ENCODE measurements at places on chromosomes 1 and 21. TPM values are rescaled to one million over a fixed set of nuclear protein-coding genes. Genes with fewer than 3 reads are reported as not detected.

ELOVL1 gene
- 68.1 TPM for polyA plus RNA-seq

PRUNE1 gene
- polyA plus RNA-seq = 42.8 TPM

LYPD8 gene
- not detected for polyA plus RNA-seq

FAM72D gene
- polyA plus RNA-seq = 4.9 TPM

NOS1AP gene
- polyA plus RNA-seq = 2.4 TPM

ECM1 gene
- 1.1 TPM for polyA plus RNA-seq

ACTA1 gene
- polyA plus RNA-seq = 23.5 TPM

RALGPS2 gene
- 3.4 TPM for polyA plus RNA-seq

SLAMF1 gene
- polyA plus RNA-seq = not detected

S100A1 gene
- 1.1 TPM for polyA plus RNA-seq

RNASEL gene
- polyA plus RNA-seq = 0.27 TPM

LCA5L gene
- polyA plus RNA-seq = 0.20 TPM

MRPL24 gene
- polyA plus RNA-seq = 23.4 TPM

NBPF10 gene
- 0.20 TPM for polyA plus RNA-seq

CELA3B gene
- not detected for polyA plus RNA-seq

ZNF362 gene
- polyA plus RNA-seq = 24.2 TPM

FCRL1 gene
- polyA plus RNA-seq = not detected

ACTL8 gene
- polyA plus RNA-seq = 0.63 TPM

FAM167B gene
- 4.2 TPM for polyA plus RNA-seq

GDAP2 gene
- 8.6 TPM for polyA plus RNA-seq

C1orf146 gene
- not detected for polyA plus RNA-seq

KCNT2 gene
- 2.3 TPM for polyA plus RNA-seq

SPRR2A gene
- polyA plus RNA-seq = not detected

SPRR2G gene
- not detected for polyA plus RNA-seq

NMNAT2 gene
- polyA plus RNA-seq = 6.5 TPM

MYBPHL gene
- 0.58 TPM for polyA plus RNA-seq

CFHR1 gene
- polyA plus RNA-seq = not detected

RASSF5 gene
- polyA plus RNA-seq = 0.82 TPM

FOXJ3 gene
- polyA plus RNA-seq = 51.9 TPM

WRAP73 gene
- polyA plus RNA-seq = 50.7 TPM

PM20D1 gene
- 0.05 TPM for polyA plus RNA-seq

USH2A gene
- 0.02 TPM for polyA plus RNA-seq

FMO1 gene
- 0.03 TPM for polyA plus RNA-seq

HCN3 gene
- polyA plus RNA-seq = 7.3 TPM

FBXO2 gene
- 57.9 TPM for polyA plus RNA-seq

CA14 gene
- polyA plus RNA-seq = 105 TPM

ST6GALNAC5 gene
- 9.2 TPM for polyA plus RNA-seq

RNU1-4 gene
- polyA plus RNA-seq = under 0.01 TPM

PIK3R3 gene
- polyA plus RNA-seq = 3.2 TPM

TSPAN2 gene
- polyA plus RNA-seq = 7.4 TPM

RUNX1 gene
- 0.11 TPM for polyA plus RNA-seq

PRKCZ gene
- polyA plus RNA-seq = 55.9 TPM

RNU1-3 gene
- 145 TPM for polyA plus RNA-seq

ABCA4 gene
- 0.06 TPM for polyA plus RNA-seq

ZSWIM5 gene
- polyA plus RNA-seq = 3.9 TPM

GPR3 gene
- 34.9 TPM for polyA plus RNA-seq

RAB25 gene
- 117 TPM for polyA plus RNA-seq

LDLRAD1 gene
- not detected for polyA plus RNA-seq

NPPA gene
- not detected for polyA plus RNA-seq

FABP3 gene
- polyA plus RNA-seq = 43.9 TPM

MRAP gene
- not detected for polyA plus RNA-seq

SERINC2 gene
- polyA plus RNA-seq = 97.0 TPM

Data from H1 (cell line).